ENCODE measurements at places on chromosomes 3 and 15.

GRCh38 chr15:64092075-64092820 is 1.4 kb downstream of the CIAO2A start:
- DNase-seq = no peak

DNA sequence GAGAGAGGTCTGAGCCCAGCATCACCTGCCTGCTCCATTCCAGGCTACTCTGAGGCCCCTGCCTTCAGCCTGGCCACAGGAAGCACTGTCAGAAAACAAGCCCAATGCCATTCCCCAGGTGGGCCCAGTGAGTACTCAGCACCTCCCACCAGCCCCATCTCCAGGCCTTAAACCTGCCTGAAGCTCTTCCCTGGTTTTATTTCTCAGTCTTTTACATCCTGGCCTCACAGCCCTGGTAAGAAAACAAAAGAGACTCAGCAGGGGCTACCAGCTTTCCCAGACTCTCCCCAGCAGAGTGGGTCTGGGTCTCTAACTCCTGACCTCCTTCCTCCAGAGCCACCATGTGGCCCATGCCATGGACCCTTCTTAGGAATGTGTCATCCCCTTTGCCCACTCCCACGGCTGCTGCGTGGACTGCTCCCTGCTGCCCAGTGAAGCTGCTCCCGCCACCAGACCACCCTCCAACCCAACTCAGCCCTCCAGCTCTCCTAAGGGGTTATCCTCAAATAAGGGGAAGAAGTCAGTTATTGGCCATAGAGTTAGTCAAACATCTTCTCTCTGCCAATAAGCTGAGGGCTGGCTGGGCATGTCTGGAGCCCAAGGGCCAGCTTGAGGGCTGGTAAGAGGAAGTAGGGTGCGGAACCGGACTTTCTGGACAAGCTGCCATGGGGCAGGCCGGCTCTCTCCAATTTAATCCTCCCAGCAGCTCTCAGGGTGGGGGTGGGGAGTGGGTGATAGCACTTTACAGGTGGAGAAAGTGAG is 116.7 kb upstream of the LINGO1 start:
- no peak for DNase-seq

GRCh38 chr15:39951561-39951960 is 17.6 kb downstream of the EIF2AK4 start:
- DNase-seq = no peak

DNA sequence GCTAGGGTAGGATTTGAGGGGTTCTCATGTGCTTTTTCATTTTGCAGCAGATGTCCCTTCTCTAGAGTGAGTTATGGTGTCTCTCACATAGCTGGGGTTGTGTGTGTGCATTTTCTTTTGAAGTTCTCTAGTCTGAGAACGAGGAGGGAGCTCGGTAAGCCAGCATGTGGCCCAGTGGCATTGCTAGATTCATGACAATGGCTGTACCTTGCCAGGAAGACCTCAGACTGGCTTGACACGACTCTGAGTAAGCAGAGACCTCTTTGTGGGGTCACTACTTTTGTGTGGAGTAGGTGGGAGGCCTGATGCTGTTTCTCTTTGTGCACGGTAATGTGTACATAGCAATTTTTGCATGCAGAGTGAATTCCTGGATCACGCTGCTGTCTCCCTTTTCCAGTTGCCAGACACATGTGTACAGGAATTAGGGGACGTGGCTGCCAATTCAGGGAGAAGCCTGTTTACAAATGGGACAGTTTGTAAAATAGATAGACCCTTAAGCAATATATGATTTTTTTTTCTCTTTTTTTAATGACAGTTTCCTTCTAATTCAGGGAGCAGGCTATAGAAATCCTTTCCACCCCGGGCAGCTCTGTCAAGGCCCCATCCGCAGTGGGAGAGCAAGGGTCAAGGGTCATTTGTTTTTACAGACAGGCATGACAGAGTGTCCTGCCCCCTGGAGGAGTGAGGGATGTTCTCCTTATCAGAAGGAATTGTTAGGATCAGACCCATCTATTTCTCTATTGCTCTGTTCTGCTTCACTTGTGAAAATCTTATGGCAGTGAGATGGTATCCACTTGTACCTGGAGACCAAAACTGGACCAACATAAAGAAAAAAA is 4.6 kb downstream of the CACNA1D start:
- no peak for DNase-seq

- DNase-seq = no peak
Measured at GRCh38 chr3:149174901-149175300, 45.5 kb downstream of the HPS3 start.

DNA sequence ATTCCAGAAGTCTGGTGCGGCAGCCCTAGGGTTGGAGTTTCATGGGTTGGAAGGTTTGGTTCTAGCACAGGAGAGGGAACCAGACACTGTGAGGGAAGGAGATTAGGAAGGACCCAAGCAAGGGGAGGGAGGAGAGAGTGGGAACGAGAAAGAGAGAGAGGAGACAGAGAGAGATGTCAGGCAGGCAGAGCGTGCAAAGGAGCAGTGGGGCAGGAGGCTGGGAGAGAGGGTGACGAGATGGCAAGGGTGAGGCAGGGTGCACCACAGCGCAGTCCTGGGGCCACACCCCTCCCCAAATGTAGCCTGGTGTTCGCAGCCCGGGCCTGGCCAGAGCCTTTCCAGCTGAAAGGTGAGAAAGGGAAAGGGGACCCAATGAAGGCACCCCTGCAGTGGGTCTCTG is 162.9 kb upstream of the TLE3 start:
- no peak for DNase-seq

DNA sequence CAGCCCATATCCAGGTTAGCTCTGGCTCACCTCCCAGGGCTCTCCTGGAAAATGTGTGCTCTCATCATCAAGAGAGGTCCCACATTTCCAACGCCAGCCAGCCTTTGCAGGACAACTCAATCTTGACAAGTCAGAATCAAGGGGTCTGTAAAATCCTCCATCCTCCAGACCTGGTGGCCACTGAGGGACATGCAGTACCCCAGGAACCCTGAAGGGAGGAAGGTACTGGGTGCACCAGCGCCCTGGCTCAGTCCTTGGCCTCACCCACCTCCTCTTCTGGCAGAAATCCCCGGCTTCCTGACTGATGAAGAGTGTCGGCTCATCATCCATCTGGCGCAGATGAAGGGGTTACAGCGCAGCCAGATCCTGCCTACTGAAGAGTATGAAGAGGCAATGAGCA is 6.0 kb upstream of the WDR6 start:
- no peak for DNase-seq

DNA sequence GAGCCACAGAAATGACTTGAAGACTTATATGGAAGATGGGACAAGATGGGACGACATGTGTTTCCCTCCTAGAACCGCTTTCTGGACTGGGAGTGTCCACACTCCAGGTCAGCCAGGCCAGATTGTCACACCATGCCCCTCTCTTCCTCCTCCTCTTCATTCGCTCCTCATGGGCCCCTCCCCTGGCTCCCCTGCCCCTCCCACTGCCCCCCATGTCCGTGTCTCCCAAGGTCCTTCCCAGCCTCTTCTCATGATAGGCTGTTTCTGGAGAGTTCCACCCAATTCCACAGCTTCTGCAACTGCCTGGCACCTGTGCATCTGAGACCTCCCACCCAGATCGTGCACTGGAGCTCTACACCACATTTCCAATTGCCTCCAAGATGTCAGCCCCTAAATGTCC is 6.6 kb downstream of the MYO5C start:
- DNase-seq = no peak

GRCh38 chr3:195168009-195168762 is 102.8 kb downstream of the XXYLT1 start:
- DNase-seq = no peak

DNA sequence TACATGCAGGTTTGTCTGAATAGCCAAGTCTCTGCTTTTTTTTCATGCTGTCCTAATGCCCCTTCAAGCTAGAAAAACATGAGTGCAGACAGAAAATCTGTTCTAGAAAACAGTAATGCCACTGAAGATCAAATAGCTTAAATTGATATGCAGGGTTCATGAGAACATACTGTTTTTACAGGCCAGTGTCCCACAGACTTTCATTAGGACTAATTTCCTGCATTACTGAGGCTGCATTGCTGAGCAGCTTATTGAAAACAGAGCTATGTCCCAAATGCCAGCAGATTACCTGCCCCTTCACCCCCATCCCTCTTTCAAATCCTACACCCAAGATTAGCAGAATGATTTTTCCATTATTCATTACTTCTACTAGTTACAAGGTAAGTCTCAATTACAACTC is 665 bp downstream of the TM4SF18 start:
- no peak for DNase-seq

- no peak for DNase-seq
Measured at GRCh38 chr3:189778340-189778950, 147.3 kb downstream of the TP63 start.

DNA sequence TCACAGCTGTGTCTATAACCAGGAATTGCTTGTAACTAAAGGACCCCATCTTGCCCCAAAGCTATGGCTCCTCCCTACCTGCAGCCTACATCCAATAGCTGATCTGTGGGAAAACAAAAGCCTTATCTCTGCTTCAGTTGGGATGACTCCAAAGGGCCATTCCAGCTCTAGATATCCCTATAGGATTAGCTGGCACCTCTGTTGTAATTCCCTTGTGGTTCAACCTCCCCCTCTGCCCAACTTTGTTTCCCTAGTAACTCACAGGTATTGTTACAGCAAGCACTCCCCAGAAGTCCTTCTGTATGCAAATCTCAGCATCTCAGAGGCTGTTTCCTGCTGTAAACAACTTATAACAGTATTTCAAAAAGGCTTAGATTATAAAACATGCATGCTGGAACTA is 478.6 kb downstream of the AGBL1 start:
- no peak for DNase-seq

- no peak for DNase-seq
Measured at GRCh38 chr15:99165956-99166689, 61.2 kb downstream of the SYNM start.

DNA sequence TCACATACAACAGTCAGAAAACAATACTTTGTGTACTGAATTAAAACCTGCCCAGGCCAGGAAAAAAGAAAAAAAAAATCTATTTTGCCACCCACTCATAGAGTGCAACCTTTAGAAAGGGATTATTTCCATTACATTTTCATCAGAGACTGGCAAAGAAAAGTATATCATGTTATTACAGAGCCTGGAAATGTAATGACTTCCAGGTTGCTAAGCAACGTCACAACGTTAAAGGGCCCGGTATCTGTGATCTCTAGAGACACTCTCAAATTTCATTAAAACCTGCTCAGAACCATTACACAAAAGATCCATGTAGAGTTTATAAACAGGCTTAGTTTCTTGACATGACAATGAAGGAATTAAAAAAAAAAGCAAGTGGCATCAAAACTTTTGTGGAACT is 170.5 kb downstream of the CTNNB1 start:
- DNase-seq = peak; percentile 59

- peak; percentile 13 for DNase-seq
Measured at GRCh38 chr15:97903971-97904572, 56.4 kb upstream of the ARRDC4 start.

GRCh38 chr3:183099838-183100204 is 525 bp upstream of the MCCC1 start:
- no peak for DNase-seq

DNA sequence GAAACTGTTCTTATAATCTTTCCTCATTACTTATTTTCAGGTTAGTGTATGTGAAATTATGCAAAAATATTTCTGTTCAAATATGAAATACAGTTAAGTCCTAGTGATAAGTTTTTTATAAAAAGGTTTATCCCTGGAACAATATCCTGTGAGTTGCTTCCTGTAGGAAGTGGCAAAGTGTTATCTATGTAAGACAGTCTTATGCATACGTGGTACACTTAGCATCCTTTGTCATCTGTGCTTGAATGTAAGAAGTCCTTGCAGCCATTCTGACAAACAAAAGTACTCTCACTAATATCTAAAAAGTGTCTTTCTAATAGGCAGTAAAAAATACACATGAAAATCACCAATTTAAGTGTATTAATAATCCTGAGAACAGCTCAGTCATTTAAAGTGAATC is 372.5 kb upstream of the BCHE start:
- no peak for DNase-seq

DNA sequence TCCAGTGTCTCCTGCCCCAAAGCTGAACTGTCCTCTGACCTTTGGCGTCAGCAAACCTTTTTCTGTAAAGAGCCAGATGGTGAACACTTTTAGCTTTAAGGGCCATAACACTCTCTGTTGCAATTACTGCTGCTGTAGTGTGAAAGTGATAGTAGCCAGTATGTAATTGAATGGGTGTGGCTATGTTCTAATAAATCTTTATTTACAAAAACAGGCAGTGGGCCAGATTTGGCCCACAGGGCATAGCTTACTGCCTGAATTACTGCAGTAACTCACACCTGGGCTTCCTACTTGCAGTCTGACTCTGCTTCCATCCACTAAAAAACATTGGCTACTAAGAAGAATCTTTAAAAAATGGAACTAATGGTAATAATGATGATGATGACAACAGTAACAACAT is 68.0 kb upstream of the SLC6A11 start:
- DNase-seq = no peak

GRCh38 chr15:80825361-80826030 is 46.3 kb downstream of the CEMIP start:
- no peak for DNase-seq

DNA sequence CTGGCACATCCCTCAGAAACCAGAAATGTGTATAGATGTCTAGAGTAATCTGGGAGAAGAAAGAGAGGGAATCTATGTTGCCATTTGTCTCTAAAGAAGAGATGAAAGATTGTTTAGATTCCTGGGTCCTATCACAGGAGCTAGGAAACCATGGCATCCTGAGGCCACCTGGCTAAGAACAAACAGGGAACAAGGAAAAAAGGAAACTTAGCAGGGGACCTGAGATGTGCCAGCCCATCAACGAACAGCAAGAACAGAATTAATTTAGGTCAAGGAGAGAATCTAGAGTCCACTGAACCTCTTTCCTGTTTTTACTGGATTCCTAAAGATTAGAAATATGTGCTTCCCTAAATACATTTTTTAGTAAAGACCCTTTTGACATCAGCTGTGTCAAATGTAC is 30.3 kb downstream of the IP6K1 start:
- DNase-seq = no peak

DNA sequence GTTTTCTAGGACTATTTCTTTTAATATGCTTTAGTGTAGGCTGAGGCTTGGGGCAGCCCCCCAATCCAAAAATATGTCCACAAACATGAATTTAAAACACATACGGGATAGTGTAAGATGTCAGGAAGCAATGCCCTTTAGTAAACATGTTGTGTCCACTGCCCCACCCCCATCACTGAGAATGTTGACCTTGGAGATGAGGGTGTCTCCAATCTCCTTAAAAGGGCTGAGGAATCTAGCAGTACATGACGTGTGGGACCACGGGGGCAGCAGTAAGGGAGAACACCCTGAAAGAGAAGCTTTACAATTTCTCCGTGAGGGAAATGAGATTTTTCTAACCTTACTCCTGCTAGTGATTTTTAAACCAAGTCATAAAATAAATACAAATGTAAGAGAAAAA is 84.7 kb downstream of the SQOR start:
- DNase-seq = no peak

DNA sequence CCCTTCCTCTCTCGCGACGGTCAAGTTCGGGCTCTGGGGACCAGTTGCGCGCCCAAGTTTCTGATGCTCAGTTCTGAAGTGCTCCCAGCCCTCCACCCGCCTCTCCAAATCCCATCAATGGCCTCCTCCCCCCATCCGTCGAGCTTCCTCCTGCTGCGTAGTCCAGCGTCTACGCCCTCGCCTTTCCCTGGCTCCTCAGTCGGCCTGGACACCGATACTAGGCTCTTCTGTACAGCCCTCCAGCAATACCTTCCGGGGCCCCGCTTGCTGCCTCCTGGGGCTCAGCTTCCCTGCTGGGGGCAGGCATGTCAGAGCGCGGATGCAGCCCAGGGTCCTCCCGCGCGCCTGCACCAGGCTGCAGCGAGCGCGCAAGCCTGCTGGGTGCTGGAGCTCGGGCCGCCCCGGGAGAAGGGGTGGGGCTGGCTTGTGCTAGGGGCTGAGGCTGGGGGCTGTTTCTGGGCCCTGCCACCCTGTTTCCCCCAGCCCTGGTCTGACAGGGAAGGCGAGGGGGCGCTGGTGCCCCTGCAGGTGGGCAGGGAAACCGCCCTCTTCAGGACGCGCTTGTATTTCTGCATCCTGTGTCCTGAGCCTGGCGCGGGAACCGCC is 353.3 kb upstream of the SUCLG2 start:
- DNase-seq = no peak
